ENCODE measurements at places on chromosomes 1 and 21. TPM values are rescaled to one million over a fixed set of nuclear protein-coding genes. Genes with fewer than 3 reads are reported as not detected.

GRCh38 chr1:204647805-204648153, 37.8 kb downstream of the LRRN2 start:
- no peak for DNase-seq

DNA sequence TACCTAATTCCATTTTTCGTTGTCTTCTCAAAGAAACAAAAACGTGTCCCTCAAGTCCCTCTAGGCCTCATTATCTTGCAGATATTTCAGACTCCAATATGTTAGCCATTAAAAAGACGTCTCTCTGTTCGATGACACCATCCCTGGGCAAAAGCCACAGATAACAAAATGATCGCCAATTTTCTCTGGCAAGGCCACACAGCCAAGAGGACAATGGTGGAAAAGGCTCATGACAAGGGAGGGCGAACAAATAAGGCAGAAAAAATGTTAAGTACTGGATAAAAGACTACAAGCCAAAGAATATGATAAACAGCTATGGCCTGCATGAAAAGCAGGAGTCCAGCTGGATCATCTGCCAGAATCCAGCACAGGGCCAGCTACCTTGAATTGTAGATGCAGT, 82.9 kb downstream of the TBX15 start:
- DNase-seq, result no peak

DNA sequence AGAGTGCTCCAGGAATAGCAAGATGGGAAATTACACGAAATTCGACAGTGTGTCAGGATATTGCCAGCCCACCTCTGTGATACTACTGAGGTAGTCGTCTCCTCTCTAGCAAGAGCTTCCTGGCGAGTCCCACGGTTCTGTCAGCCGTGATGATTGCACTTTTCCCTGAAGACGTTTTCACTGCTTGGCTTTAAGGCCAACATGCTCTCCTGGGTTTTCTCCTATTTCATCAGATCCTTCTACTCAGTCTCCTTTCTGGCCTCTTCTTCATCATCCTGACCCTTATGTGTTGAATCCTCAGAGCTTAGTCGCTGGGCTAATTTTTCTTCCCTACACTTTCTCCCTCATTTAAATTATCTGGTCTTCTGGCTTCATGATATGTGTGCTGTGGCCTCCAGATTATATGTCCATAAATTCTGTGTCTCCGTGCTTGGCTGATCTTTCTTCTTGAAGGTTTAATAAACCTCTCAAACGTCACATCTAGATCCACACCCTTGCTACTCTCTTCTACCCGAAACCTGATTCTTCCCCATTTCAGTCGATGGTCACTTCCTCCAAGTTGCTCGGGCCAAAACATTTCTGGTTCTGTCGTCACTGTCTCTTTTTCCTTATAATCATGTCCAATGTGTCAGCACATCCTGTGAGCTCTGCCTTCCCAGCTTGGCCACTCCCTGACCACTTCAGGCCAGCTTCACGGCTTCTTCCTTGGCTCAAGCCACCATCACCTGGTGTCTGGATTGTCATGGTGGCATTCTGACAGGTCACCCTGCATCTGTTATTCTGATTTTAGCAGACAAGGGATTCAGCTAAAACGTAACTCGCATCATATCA, 12.2 kb downstream of the OR2B11 start:
- no peak for DNase-seq

DNA sequence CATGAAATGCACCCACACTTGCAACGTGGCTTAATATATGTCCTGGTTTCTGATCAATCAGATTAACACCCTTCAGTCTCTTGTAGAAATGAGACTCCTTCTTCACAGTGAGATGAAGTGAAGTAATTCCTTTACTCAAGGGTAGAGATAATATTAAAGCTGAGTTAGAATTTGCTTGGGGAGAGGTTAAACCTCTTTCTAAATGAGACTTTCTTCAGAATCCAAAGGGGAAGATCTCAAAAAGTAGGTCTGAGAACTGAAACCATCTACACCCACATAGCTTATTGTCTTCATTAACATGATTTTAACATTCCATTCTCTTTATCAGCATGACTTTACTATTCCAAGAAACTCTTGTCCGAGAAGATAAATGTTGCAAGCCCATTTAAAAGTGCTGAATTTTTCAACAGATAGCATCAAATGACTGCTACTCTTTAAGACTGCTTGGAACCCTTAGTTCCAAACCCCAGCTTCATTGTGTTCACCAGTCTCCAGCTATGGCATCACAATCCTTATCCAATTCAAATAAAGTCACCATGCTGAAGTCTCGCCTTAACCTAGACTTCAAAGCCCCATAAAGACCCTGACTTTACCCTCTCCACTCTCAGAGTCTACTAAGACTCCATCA, 19.2 kb upstream of the TRAF3IP3 start:
- no peak for DNase-seq

Gene AMY2A
- total RNA-seq, result not detected
